ENCODE measurements at places on chromosomes 2 and 18.

DNA sequence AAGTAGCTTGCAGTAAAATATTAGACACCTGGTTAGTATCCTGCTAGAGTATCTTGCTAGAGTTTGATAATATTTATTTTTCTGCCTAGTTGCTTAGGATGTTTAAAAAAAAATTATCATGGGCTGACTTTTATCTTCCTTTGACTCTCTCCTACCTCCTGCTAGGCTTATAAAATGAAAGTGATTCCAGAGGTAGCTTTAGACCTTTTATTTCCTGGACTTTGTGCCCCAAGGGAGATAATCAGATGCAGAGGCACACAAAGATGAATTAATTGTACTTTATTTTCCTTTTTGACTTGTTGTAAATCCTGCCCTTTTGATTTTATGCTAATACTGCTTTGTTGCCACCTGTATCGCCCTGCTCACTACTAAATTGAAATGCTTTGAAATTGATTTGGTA, 130.7 kb downstream of the WDSUB1 start:
- DNase-seq = no peak

DNA sequence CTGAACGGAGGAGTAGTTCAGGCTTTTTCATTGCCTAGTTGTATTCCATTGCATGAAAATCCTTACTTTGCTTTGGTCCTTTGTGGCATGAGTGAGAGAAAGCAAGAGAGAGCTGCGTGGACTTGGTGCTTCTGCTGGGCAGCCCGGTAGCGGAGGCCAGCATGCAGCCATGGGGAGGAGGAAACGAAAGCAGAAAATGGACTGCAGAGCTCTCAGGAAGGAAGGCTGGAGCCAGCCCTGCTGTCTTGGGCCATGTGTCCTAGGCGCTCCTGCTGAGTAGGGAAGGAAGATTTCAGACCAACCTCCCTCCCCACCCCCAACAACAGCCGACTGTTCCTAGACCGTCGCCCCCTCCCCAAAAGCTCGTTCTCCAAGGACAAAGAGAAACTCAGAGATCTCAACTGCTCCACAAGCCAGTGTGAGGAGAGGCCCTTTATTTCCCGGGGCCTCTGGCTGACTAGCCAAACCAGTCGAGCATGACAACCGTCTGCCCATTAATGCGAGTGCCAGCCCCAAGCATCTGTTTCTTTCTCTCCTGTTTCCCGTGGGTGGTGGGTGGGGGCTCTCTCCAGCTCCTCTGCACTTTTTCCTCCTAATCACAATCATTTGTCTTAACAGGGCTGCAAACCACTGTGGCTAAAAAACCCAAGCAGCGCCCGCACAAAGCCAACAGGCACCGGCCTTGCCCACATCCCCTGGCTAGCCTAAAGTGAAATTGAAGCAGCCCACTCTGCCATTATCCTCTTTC, 66.8 kb upstream of the FZD7 start:
- no peak for DNase-seq

- no peak for DNase-seq
Measured at GRCh38 chr2:217929757-217930707, 72.8 kb downstream of the TNS1 start.

DNA sequence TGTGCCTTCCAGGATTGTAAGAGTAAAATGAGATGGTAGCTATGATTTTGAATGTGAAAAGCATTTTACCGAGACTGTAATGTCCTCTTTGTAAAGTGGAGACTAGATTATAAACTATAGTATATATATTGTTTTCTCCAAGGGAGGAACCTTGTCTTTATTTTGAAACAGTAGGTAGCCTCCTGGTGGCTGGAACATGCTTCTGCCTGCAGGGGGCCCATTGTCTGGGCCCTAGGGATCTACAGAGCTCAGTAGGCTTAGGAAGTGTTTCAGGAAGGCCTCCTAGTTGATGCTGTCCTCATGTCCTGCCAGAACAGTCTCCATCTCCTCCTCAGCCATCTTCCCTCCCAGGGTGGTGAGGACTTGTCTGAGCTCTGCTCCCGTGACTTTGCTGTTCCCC, 3.0 kb downstream of the PIKFYVE start:
- DNase-seq = no peak

GRCh38 chr2:146081459-146081858, 1561.5 kb upstream of the ZEB2 start:
- DNase-seq = no peak

GRCh38 chr2:61928826-61929461, 23.5 kb downstream of the COMMD1 start:
- no peak for DNase-seq

DNA sequence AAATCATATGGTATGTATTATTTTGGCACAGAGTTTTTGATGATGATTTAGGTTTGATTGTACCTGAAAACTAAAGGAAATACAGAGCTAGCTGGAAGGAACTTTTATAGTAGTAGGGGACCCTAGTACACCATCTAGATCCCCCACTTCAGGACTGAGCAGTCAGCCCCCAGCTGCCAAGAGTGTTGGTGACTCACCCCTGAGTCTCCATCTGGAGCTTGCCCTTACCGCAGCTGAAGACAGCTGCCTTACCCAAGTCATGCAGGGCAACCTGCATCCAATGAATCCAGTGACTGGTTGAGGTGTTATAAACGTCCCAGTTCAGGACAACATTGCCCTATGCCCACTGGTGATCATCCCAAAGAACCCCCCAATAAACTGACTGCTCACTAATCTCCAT, 15.3 kb downstream of the PMS1 start:
- no peak for DNase-seq

GRCh38 chr2:28155627-28156026, 237.0 kb upstream of the FOSL2 start:
- no peak for DNase-seq

DNA sequence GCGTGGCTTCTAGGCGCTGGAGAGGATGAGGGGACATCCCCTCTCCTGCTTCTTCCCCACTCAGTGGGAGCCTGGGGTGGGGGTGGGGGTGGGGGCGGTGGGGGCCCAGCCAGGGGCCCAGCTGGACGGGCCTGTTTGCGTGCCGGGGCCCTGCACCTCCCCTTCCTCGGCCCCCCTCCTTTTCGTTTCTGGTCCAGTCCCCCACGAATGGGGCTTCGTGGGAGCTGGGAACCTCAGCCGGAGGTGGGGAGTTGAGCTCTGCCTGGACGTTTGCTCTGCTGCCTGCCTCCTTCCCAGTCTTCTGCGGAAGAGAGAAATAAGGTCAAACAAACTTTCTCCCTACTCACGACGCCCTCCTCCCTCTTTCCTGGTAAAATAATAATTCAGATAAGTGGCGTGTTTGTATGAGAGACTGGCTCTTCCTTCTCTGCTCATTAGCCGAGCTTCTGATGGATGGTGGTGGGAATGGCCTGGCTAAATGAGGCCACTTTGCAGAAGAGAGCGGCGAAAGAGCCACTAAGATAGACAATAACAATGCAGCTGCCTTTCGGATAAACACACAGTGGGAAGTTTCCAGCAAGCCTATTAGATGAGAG, 782 bp downstream of the MTA3 start:
- DNase-seq = no peak

GRCh38 chr2:97210325-97210724, 97.4 kb downstream of the ANKRD36 start:
- DNase-seq = no peak

DNA sequence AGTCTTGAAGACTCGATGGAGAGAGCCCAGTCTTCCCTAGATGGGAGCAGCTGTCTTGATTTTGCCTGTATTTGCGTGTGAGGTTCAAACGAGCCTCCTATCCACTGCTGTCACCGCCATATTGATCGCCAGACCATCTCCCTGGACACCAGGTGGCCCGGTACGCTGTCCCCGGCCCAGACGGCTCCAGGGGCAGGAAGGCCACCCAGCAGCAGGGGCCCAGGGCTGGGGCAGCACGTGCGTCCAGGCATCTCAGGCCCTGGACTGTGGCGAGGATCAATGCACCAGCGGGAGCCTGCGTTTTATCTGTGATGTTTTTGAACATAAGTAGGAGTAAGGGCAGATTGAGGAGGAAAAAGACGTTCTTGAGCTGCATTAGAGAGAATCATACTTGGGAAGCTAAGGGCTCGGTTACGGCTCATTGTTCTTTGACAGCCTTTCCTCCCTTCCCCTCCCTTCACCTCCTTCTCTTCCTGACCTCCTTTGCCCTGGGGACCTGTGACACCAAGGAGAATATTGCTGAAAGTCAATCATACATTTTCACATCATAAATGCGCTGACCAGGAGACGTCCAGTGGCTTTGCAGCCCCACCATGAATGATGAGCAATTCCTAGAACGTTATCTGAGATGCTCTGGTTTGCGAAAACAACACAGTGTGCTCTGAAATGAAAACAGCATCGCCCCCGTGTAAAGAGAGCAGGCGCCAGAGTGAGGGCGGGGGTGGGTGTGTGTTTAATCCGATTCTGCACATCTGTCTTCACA, 711.2 kb upstream of the SALL3 start:
- DNase-seq = no peak

DNA sequence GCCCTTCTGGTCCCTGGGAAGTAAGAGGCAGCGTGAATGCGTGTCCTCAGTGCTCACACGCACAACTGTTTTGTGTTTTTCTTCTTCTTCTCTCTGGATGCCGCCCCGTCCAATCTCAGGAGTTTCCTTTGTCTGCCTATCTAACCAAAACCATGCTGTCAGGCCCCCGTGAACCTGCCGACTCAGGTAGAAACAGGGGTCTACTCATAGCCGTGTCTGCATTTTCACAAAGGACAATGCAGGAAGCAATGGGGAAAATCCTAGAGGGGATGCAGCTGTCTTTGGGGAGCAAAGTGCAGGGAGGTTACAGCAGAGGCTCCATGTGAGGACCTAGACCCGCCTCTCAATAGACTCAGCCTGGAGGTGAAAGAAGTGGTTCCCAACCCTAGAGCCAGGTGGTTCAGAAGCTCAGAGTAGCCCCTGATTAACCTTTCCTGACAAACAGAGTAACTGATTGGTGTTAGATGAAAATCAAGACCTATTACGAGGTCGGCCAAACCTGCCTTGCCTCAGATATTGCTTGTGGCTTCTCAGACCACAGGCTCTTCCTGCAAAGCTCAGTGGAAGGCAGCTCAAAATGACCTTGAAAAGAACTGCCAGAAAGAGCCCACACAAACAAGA, 49.3 kb downstream of the CD226 start:
- no peak for DNase-seq

DNA sequence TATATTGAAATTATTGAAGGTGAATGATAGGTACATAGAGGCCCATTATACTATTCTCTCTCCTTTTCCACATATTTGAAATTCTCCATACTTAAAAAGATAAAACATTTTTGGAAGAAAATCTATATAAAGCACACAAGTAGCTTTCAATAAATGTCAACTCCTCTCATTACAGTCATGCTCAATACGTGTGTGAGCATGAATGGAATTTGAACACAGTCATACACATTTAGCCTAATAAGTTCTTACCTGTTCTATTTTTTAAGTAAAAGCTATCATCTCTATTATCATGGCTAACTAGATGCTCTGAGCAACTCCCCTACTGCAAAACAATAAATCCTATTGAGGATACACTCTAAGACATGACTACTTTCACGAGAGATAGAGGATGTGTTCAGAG, 41.9 kb upstream of the SPATS2L start:
- DNase-seq = no peak

- DNase-seq = no peak
Measured at GRCh38 chr2:240481720-240482119, 46.3 kb downstream of the GPC1 start.

DNA sequence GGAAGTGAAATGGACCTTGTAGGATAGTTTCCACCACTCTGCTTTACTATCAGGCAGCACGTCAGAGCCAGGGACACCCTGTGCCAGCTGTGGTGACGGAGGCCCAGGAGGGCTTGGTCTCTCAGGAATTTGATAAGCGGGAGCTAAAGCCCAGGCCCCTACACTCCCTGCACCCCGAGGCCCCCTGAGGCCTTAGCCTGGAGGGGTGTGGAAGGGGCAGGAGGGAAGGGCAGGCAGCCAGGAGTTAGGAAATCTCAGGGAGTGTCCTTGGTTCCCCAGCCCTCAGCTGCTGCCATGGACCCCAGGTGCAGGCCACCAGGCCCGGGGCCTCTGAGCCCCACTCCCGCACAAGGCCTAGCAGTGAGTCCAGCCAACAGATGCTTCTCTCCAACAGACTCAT, 38.2 kb downstream of the PDIA6 start:
- no peak for DNase-seq

- no peak for DNase-seq
Measured at GRCh38 chr2:207847807-207848544, 78.3 kb upstream of the FZD5 start.

- no peak for DNase-seq
Measured at GRCh38 chr18:58336605-58337004, 292.3 kb downstream of the ALPK2 start.

GRCh38 chr2:221095356-221095755, 476.7 kb downstream of the EPHA4 start:
- no peak for DNase-seq

DNA sequence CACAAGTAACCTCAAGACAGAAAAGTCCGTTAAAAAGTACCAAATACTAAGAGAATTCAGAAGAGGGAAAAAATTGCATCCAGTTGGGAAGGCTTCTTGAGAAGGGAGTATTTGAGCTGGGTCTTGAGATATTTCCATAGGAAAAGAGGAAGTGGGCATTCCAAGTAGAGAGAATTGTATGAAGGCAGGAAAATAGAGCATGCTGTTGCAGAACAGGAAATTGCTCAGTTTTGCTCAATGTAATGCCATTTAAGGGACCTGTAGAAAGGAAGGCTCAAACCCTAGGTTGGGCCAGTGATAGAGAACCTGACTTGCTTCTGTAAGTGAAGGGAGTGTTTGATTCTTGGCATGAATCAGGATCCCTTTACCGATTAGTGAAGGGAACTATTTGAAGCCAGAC, 1.0 kb upstream of the ZC3H8 start:
- no peak for DNase-seq

DNA sequence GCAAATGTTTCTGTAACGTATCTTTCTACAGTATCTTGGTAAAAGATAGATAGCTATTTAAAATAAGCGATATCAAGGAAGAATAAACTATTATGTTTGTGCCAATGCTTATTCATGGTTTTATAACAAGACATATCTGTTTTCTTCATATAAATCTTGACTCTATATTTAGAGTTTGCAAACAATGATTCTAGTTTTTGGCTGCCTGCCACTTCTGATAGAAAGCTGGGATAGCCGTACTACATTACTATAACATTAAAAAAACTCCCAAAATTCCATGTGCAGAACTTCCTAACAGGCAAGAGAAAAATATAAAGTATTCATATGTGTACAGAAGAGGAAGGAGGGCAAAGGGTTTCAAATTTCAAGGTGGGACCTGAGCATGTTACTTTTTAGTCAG, 985.0 kb downstream of the BCL11A start:
- DNase-seq = no peak
